ENCODE measurements at places on chromosomes 5 and 9.
A peak's percentile ranks its signal among the peaks of the same experiment; 100 is the strongest.

- no peak for DNase-seq
Observed at GRCh38 chr9:98765256-98765655, 31.1 kb downstream of the ANKS6 start.

DNA sequence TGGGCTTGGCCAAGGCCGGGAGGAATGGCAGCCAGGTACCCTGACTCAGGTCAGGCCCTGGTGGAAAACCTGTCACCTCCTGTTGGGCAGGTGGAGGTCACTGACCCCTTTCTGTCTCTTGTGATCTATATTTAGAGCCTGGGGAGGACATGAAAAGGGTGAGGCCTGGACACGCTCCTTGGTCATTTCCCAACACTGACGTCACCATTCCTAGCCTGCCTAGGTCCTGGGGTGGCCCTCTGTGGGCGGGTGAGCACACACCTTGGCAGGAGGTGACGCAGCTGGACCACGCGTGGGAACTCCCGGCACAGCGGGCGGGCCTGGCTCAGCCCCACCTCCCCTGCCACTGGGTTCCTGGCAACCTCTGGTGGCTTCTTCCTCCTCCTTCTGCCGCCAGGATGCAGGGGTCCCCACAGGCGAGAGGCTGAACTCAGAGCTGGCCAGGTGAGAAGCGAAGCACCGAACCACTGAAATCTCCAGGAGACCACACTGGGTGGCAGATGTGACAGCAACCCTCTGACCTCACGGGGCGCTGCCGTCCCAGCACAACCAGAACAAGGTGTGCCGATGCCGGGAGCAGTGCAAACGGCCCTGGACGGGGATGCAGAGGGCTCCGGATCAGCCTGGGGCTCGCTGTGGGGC, 6.4 kb upstream of the RALGDS start:
- DNase-seq: peak; percentile 85

- DNase-seq: peak; percentile 24
Observed at GRCh38 chr5:4868140-4868735, 271.9 kb upstream of the ADAMTS16 start.

DNA sequence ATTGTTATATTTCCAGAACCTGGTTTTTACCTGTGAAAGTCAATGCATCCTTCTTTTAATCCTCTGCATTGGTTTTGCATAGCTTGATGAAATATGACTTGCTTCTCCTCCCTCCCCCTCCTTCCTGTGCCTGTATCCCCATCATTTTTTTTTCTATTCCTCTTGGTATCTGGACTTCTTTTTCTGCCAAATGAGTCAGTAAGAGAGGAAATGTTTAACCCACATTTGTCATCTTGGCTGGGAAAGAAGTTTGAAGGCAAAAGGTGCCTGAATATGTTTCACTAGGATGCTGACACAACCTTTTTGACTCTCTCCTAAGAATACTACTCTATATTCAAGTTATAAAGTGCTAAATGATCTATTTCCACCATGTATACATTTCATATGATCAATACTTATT, 35.5 kb upstream of the CDKN2B start:
- no peak for DNase-seq

DNA sequence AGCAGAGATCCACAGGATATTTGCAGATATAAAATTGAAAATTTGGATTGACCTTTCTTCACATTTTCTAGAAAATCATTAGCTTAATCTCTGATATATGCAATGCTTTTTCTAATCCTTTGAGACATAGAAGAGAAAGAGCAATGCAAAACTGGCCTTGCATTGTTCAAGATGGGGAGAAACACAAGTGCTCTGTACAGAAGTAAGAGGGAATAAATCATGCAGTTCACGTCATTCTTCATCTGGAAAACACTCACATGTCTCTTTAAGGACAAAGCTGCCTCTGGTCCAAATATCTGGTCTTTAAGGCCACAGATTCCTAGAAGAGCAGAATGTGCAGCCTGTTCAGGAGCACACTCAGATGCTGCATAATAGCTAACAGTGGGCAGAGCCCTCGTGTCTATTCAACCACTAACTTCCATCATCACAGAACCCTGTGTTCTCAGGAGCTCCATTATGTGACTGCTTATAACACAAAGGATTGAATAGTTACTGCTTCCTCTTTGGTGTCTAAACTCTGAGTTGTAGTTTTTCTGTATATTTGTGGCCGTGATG, 277.5 kb downstream of the PLK2 start:
- no peak for DNase-seq

GRCh38 chr5:158376679-158377078, 517.7 kb upstream of the CLINT1 start:
- DNase-seq: no peak

GRCh38 chr5:88675168-88675707, 207.7 kb downstream of the MEF2C start:
- no peak for DNase-seq

DNA sequence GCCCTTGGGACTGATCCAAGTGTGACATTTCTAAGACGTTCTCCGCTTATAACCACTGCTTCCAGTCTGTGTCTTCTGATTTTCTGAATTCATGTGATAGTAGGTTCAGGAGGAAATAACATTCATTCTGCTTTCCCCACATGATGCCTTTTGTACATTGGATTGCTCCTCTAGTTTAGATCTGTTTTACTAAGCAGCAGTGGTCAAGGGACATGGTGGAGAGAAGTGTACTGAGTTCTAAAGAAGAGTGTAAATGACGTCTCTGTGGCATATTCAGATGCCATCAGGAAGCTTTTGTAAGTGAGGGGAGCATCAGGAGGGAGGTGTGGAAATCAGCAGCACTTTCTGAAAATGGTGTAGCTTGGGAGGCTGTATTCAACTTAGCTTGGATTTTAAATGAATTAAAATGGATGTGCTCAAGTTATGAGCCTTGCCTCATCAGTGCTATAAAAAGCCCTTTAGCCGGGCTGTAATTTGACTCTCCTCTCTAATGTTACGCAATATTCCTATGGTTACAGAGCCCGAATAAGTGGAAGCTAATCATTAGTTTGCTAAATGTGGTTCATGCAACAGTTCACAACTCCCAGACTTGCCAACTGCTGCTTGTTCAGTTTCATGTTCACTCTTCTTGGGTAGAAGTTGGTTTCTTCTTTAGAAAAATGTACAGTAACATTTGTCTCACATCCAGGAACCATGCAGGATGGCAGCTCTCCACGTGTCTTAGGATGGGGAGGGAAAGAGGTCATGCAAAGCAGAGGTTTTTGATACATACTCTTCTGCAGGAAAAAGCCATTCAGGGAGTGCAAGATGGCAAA, 281.3 kb downstream of the ARHGAP26 start:
- no peak for DNase-seq

GRCh38 chr9:27473111-27473529, 51.0 kb upstream of the IFNK start:
- DNase-seq: no peak

GRCh38 chr9:5909976-5910375, 19.3 kb downstream of the MLANA start:
- DNase-seq: no peak

- no peak for DNase-seq
Observed at GRCh38 chr5:142832263-142832662, 62.1 kb downstream of the ARHGAP26 start.

DNA sequence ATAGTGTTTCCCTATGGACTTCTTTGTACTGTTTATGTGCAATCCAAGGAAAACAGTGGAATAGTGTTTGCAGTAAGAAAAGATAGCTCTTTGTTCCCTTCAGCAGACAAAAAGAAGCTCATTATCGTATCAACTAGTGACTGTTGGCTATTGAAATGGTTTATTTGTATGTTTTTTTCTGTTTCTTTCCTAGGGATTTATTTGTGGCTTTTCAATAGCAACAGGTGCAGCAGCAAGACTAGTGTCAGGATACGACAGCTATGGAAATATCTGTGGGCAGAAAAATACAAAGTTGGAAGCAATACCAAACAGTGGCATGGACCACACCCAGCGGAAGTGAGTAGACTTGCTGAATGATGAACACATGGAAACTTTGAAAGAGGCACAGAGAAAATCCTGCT, 65.1 kb downstream of the SLC44A1 start:
- DNase-seq: no peak

- no peak for DNase-seq
Observed at GRCh38 chr5:116621599-116621998, 47.0 kb upstream of the SEMA6A start.

DNA sequence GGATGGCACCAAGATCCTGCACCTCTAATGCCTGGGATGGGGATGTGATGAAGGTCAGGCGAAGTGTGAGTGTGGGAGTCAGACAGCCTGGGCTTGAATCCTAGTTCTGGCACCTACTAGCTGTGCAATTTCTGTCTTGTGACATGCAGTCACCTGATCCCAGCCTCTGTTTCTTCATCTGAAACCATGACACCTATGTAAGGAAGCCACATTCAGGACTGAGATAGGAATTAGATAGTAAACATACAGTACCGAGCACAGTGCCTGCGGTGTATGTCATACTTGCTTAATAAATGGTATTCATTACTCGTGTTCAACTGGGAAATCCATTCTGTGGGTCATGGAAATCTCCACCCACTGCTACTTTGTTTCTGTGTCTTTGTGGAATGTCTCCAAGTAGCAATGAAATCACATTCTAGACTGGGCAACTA, 140.6 kb upstream of the STC2 start:
- no peak for DNase-seq

GRCh38 chr9:116480700-116481099, 206.4 kb upstream of the TRIM32 start:
- DNase-seq: no peak

- no peak for DNase-seq
Observed at GRCh38 chr5:108321341-108321740, 60.6 kb downstream of the FBXL17 start.

DNA sequence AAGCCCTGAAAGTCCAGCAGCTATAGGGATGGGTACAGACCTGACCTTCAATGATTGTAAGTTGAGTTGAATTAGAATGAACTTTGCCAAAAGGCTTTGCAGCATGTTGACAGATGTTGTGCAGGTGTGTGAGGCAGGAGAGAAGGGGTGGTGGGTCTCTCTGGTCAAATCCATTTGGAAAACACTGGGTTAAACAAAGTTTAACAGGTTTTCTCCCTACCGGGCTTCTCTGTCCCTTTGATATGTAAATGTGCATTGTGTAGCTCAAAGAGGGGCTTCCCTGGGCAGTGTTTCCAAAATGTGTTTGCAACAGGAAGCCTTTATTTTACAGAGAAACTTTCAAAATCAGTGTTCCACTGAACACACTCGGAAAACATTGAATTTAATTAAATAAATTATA, 72.1 kb upstream of the BRINP1 start:
- DNase-seq: no peak

GRCh38 chr5:6195711-6196358, 182.5 kb downstream of the MED10 start:
- DNase-seq: no peak

DNA sequence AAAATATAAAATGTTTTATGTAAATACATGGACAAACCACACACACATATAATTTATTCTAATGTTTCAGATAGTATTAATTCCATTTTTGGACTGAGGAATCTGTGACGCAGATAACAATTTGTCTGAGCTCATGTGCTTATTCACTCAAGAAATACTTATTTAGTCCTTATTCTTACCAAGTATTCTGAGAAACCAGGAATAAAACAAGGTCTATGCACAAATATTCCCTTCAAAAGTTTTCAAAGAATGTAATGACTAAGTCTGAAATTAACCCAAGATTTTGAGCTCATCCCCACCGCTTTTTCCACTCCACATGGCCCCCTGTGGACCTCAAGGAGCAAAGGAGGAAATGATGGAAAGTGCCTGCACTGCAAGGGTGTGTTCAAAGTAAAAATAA, 1022.3 kb downstream of the EFNA5 start:
- DNase-seq: no peak

GRCh38 chr9:34547960-34548611, 25.3 kb upstream of the ENHO start:
- peak; percentile 19 for DNase-seq

DNA sequence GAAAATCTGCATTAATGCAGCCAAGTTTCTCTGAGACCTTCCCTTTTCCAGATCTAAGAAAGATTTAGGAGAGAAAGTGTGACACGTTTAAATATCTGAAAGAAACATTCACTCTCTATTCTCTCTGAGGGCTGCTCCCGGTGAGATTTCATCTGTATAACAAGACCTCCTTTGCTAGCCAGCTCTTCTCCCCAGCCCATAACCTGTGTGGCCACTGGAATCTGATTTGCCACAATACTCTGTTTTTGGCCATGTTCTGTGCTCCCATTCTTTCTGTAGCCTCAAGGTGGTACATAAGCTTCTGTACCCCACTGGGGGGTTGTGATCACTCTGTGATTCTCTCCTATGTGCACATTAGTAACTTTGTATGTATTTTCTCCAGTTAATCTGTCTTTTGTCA, 291.0 kb upstream of the SEMA6A start:
- no peak for DNase-seq

DNA sequence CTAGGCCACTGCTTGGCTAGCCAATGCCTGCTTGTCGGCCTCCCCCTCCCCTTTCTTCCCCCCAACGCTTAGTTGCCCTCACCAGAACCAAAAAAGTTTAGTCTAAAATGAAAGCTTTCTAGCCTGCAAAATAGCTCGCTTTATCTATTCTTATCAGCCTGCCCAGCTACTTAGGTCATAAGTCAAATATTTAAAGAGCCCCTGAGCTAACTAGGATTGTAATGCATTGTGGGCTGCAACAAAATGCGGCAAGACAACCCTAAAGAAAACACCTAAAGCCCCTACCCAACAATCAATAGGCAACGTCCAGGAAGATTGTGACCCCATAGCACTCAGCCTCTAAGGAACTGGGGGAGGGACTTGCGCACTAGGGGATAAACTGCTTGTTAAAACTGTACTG, 38.6 kb upstream of the PCSK5 start:
- DNase-seq: no peak

DNA sequence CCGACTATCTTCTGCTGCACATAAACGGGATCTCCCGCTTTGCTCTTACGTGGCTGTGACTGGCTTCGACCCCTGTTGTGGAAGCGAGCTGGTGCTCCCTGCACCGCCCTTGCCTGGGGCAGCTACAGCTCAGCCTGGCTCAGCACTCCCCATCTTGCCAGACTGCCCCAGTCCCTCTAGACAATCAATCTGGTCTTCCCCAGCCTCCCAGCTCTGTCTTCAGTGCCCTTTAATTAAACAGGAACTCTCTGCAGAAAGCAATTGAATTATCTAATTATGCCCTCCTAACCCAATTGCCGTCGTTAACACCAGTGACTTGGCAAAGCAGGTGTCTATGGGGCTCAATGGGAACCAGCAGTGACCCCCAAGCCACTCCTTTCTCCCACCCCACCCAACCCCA, 18.9 kb upstream of the NTNG2 start:
- no peak for DNase-seq

- DNase-seq: no peak
Observed at GRCh38 chr5:173326501-173326960, 1.7 kb downstream of the STC2 start.

DNA sequence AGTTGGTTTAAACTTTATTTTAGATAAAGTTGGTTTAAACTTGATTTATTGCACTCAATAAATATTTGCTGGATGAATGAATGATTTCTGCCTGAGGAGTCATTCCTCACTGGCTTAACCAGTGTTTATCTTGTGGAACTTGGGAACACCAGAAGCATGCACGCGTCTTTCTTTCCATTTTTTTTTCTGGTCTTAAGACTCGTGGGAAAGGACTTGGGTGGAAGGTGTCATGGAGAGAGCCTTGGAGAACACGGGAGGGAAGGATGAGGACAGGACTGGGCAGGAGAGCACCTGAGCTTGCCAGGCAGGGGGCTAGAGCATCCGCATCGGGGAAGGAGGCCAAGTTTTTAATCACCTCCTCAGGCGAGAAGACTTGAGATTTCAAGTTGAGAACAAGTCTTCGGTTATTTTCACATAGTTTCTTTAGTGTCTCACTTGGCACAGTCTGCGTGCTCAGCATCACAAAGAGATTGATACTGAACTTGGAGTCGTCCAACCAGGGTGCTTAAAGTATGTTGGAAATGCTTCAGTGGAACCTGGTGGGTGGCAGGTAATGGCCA, 144.2 kb downstream of the PDZD2 start:
- DNase-seq: no peak
